ENCODE measurements at places on chromosomes 16 and 17. TPM values are rescaled to one million over a fixed set of nuclear protein-coding genes. Genes with fewer than 3 reads are reported as not detected.

DNA sequence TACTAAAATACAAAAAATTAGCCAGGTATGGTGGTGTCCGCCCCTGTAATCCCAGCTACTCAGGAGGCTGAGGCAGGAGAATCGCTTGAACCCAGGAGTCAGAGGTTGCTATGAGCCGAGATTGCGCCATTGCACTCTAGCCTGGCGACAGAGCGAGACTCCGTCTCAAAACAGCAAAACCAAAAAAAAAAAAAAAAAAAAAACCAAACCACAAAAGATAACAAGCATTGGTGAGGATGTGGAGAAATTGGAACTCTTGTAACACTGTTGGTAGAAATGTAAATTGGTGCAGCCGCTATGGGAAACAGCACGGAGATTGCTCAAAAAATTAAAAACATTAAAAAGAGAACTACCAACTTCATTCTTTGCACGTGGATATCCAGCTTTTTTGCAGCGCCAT lies 119.4 kb downstream of the OR1D5 start:
- no peak for DNase-seq

DNA sequence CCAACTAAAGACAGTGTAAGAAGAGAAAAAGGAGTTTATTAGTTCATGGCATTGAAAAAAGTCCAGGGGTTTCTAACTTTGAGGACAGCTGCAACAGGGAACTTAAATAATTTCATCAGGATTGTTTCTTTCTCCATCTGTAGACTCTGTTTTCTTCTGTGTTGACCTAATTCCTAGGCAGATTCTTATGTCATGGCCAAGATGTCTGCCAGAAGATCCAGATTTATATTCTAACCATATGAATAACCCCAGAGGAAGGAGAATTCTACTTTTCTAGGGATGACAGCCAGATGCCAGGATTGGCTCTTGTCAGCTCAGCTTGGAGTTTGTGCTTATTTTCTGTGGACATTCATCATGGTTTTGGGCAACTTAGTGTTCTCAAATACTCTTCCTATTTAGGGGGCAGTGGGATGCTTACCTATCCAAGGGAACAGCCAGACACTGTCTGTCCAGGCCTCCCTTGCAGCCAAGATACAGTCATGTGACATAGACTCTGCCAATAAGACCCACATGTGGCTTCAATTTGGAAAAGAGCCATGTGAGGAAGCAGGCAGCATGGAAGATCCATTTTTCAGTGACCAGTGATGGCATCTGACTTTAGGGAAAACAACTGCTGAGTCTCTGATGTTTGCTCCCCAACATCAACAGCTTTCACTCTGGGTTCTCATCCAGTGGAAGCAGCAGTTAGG lies 18.2 kb downstream of the PCTP start:
- DNase-seq: no peak

DNA sequence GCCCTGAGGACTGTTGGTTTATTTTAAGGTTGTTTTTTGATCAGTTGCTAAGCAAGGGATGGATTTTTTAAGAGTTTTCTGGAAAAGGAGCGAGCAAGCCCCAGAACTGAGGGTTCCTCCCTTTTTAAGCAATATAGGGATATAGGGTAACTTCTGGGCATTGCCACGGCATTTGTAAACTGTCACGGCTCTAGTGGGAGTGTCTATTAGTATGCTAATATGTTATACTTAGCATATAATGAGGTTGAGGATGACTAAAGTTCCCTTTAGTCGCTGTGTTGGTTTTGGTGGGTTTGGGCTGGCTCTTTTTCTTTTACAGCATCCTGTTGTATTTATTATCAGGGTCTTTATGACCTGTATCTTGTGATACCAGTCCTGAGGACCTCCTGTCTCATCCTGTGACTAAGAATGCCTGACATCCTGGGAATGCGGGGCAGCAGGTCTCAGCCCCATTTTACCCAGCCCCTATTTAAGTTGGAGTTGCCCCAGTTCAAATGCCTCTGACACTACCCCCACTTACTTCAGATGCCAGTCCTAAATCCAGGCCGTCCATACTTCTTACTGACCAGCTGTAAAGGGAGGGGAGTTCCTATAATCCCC lies 59.4 kb downstream of the MFSD11 start:
- DNase-seq: no peak

The CES4A gene
- total RNA-seq: 4.4 TPM

DNA sequence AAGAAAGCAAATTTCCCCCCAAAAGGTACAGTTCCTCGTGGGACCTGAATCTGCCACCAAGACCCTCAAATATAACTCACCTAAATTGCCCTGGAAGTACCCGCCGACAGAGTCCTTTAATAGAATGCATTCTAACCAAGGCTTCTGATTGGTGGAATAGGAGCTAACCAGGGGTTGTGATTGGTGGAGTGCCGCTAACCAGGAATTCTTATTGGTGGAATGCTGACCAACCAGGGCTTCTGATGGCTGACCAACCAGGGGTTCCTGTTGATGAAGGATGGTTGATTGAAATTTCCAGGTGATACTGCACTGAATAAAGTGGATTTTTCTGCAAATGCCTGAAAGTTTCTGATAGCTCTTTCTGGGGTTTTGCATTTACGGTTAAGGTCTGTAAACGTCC lies 6.5 kb downstream of the TFAP4 start:
- no peak for DNase-seq

The CD19 gene
- total RNA-seq: 1.8 TPM

The TBC1D3E gene
- not detected for total RNA-seq

The EEF2K gene
- total RNA-seq: 28.3 TPM

- DNase-seq: peak; percentile 50
Measured at GRCh38 chr16:50282010-50282538, 15.7 kb downstream of the ADCY7 start.

GRCh38 chr17:1170739-1171138 lies 9.0 kb downstream of the ABR start:
- DNase-seq: no peak

- no peak for DNase-seq
Measured at GRCh38 chr17:70994194-70994593, 824.9 kb downstream of the KCNJ2 start.
